SJSA1 (cell line): ENCODE measurements at places on chromosomes 5 and 9. TPM values are rescaled to one million over a fixed set of nuclear protein-coding genes. Genes with fewer than 3 reads are reported as not detected.

Gene PCDHGA12
- total RNA-seq: 0.34 TPM in 1 of 2 replicates, not detected in the other

Gene ENG
- 6.8 and 8.7 TPM in 2 replicates for total RNA-seq

Gene PRLR
- total RNA-seq: 0.05 TPM in 1 of 2 replicates, not detected in the other

Gene WASHC1
- total RNA-seq: 4.8 and 13.1 TPM in 2 replicates

Gene SYNPO
- total RNA-seq: 3.7 and 6.5 TPM in 2 replicates

Gene AMBP
- total RNA-seq: 0.37 and 0.53 TPM in 2 replicates

Gene MARVELD2
- total RNA-seq: 0.13 and 0.16 TPM in 2 replicates

Gene GPR151
- not detected in 2 replicates for total RNA-seq

Gene SLC4A9
- not detected in 2 replicates for total RNA-seq

Gene FAXDC2
- 0.32 TPM in 1 of 2 replicates, not detected in the other for total RNA-seq

Gene F2RL2
- 1.3 and 2.0 TPM in 2 replicates for total RNA-seq

Gene SLC27A6
- total RNA-seq: 2.9 and 3.2 TPM in 2 replicates

Gene RHOBTB3
- total RNA-seq: 121 and 175 TPM in 2 replicates

Gene FGD3
- not detected in 2 replicates for total RNA-seq

Gene SHB
- 12.1 and 19.3 TPM in 2 replicates for total RNA-seq

Gene CCDC171
- total RNA-seq: 0.47 and 0.53 TPM in 2 replicates

Gene ADAMTS16
- total RNA-seq: 5.4 and 7.5 TPM in 2 replicates

Gene TMEM250
- total RNA-seq: 25.8 and 27.8 TPM in 2 replicates

Gene LCN9
- not detected in 2 replicates for total RNA-seq

Gene SLCO6A1
- total RNA-seq: not detected in 2 replicates

Gene LHX3
- total RNA-seq: not detected in 2 replicates

Gene NUTM2G
- total RNA-seq: not detected in 2 replicates

Gene CDC25C
- 36.5 and 40.0 TPM in 2 replicates for total RNA-seq

Gene COL15A1
- 0.22 and 0.50 TPM in 2 replicates for total RNA-seq

Gene BARX1
- total RNA-seq: not detected in 2 replicates

Gene ANKRD18A
- total RNA-seq: not detected in 2 replicates

Gene TMC1
- total RNA-seq: 0.06 and 0.84 TPM in 2 replicates

Gene CYSRT1
- 0.24 TPM in 1 of 2 replicates, not detected in the other for total RNA-seq

Gene JMY
- total RNA-seq: 2.3 and 2.9 TPM in 2 replicates

Gene LIX1
- not detected in 2 replicates for total RNA-seq

Gene INSL6
- not detected in 2 replicates for total RNA-seq

Gene NDST1
- total RNA-seq: 65.0 and 87.8 TPM in 2 replicates

Gene ELOVL7
- total RNA-seq: 0.05 TPM in 1 of 2 replicates, not detected in the other

Gene IFNA21
- total RNA-seq: not detected in 2 replicates

Gene MLANA
- total RNA-seq: not detected in 2 replicates

Gene INSYN2B
- 1.1 and 3.8 TPM in 2 replicates for total RNA-seq

Gene SIT1
- not detected in 2 replicates for total RNA-seq

Gene AJM1
- 0.11 and 0.16 TPM in 2 replicates for total RNA-seq

Gene SH2D3C
- total RNA-seq: not detected in 2 replicates

Gene ENTREP1
- not detected in 2 replicates for total RNA-seq

Gene PFN3
- not detected in 2 replicates for total RNA-seq

Gene PPP3R2
- total RNA-seq: not detected in 2 replicates

Gene STOML2
- 73.3 and 75.4 TPM in 2 replicates for total RNA-seq

Gene ALDH7A1
- total RNA-seq: 32.9 and 55.0 TPM in 2 replicates

Gene NOXA1
- total RNA-seq: not detected in 2 replicates

Gene FOXD4L5
- not detected in 2 replicates for total RNA-seq
